ENCODE measurements at places on chromosomes 2 and 18.

GRCh38 chr18:3612315-3612714 lies 162.3 kb downstream of the TGIF1 start:
- peak; percentile 33 for DNase-seq

- no peak for DNase-seq
These were observed 246.0 kb upstream of the LYPD1 start for GRCh38 chr2:132915812-132916549.

GRCh38 chr18:3541549-3542386 lies 91.8 kb downstream of the TGIF1 start:
- DNase-seq, result no peak

DNA sequence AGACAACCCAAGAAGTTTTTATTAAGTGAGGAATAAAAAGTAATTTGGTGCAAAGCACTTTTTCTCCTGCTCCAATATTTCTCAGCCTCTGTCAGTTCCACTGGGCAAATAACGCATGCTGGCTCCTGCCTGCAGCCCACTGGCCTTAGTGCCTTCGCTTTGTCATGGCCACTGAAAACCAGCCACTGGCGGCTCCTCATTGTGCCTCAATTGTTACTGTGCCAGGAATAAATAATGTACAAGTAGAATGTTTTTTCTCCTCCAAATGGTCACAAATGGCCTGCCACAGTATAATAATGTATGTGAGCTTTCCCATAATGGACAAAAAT lies 267.1 kb downstream of the ACTR3 start:
- DNase-seq, result no peak

GRCh38 chr18:35842536-35842935 lies 129.9 kb upstream of the RMP24 start:
- peak; percentile 59 for DNase-seq

GRCh38 chr2:241620419-241620769 lies 16.6 kb downstream of the THAP4 start:
- peak; percentile 47 for DNase-seq

GRCh38 chr2:105777506-105778055 lies 32.9 kb downstream of the NCK2 start:
- DNase-seq, result no peak

DNA sequence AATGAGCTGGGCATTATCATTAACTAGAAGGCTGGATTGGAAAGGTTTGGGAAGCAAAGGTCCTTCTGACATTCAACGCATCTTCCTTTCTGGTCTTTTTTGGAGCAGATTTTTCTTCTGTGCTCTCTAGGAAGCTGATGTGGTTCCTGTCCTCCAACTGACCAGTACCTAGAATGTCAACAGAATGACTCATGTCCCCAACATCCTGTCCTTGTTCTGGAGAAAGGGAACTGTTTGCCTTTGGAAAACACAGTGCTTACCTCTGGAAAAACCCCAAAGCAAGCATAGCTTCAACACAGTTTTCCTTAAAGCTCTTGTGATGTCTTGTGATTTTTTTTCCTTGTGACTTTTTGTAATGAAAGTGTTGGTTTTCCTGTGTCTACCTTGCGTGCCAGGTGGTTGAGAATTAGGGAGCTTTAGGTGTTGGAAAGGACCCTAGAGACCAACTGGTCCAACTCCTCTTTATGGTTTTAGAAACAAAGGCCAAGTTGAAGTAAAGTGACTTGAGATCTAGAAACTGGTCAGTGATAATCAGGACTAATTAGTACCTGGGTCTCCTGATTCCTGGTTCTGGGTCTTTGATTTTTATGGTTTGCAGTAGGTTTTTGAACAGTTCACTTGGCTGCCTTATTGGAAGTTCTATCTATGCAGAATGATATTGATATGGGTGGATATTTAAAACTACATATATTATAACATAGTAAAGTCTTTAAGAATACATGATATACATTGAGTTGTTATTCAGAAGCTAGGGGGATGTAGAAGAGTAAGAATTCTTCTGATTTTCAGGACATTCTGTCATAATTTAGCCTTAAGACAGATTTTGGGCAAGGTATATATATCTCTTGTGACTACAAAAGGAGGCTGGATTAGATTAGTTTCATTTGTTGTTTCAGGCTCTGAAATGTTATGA lies 70.5 kb downstream of the FMNL2 start:
- peak; percentile 53 for DNase-seq

DNA sequence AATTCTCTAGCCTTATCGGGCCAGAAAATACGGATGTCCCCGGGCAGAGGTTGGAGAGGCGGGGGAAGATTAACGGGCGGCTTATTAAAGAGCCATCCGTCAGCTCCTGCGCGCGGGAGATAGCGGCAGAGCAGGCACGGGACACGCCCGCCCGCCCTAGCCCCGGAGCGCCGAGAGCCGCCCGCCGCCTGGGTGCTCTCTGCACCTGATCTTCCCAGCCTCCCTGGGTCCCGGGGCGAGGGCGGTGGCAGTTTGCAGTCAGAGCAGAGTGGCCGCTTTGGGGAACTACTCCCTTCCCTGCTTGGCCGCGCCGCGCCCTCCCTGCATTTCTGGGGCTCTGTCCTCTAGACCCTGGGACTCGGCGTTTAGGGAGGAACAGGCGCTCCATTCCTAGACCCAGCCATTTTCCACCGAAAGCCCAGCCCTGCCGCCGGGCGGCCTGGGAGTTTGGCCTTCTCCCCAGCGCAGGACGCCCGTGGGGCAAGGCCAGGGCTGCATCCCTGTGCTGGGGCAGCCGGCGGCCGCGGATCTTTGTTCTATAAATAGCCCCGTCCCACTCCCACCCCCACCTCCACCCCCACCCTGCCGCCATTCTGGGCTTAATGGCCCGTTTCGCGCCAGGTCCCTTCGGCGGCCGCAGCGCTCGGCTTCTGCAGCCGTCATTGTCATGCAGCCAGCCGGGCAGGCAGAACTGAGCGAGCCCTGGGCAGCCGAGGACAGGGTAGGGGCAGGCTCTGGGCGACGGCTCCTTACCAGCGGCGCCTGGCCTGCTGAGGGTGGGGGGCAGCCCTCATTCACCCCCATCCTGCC lies 6.6 kb downstream of the GAD1 start:
- no peak for DNase-seq

DNA sequence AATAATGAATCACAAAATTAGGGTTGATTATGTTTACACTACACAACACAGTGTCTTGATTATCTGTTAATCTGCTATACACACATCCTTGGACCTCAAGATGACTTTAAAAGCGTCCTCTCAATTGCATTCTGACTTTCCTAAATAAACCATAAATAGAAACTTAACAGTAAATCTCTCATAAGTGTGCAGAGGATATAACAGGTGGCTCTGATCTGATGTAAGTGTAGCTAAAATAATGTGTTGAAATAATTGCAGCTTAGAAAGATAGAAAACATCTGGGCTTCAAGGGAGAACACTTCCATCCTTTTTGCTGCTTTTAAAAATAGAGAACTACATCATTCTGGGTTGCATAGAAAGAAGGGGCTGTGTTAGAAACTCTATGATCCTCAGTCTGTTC lies 78.4 kb upstream of the EFEMP1 start:
- no peak for DNase-seq

GRCh38 chr18:23885750-23886149 lies 128.8 kb upstream of the TTC39C start:
- peak; percentile 23 for DNase-seq

DNA sequence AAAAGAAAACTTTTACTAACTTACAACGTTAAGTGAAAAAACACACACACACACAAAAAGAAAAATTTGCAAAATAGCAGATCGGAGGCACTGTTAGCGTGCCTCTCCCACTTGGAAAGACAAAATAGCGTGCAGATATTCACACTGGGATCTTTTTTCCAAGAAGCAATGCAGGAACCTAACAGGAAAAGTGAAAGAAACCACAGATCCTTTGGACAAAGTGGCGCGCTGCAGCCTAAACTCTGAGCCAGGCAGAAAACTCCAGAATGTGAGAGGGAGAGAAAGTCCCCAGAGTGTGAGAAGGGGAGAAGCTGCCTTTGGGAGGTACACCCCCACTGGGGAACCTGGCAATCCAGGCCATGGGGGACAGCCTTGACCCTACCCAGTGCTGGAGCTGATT lies 70.7 kb upstream of the SERPINE2 start:
- DNase-seq, result no peak

DNA sequence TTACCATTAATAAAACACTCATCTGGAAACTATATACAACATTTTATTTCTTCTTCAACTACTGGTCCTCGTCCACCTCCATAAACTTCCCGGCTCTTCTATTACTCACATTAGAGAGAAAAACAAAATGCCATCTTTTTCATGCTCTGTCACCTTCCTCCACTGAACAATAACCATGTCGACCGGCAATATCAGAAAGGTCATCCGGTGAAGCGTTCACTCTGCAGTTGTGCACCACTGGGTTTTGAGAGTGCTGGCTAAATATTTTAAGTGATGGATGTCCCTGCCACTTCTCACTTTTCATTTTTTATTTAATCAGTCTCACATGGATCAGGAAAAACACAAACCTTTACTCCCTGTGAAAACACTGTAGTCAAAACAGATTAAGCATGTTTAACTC lies 48.2 kb downstream of the SPP2 start:
- DNase-seq, result no peak
